ENCODE measurements at places on chromosomes 4 and X.

- DNase-seq, result no peak
These were observed 229.3 kb downstream of the ANKRD50 start for GRCh38 chr4:124483048-124483906.

DNA sequence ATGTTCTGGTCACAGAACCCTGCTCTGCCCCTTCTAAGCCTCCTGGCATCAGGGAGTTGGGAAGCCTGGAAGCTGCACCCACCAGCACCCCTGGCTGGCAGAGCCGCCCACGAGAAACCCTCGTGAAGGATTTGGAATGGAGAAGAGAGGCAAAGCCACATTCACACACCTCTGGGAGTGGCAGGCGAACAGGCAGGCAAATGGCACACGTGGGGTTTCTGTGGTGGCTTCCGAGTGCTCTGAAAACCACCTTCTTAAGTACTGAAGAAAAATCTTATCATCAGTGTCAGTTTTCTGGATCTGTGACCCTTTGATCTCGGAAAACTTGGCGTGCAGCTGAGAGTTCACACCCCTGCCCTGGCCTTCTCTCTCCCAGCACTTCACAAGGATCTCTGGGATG lies 442.2 kb upstream of the FRG1 start:
- no peak for DNase-seq

DNA sequence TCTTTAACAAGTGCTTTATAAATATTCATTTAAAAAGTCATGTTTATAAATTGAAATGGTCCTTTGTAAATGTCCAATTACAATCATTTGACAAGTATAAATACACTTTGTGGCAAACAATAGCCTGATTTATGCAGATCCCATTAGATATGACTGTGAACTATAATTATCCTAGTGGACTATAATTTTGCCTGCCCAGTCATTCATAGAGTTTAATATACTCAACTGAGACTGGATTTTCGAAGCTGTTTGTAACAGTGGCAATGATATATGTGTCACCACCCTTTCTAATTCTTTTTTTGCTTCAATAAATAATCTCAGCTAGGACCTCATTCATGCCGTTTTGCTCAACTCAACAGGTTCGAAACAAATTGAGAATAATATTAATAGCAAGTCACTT lies 732.0 kb downstream of the PCDH18 start:
- no peak for DNase-seq

GRCh38 chrX:74670028-74670427 lies 55.6 kb upstream of the RLIM start:
- DNase-seq, result no peak

DNA sequence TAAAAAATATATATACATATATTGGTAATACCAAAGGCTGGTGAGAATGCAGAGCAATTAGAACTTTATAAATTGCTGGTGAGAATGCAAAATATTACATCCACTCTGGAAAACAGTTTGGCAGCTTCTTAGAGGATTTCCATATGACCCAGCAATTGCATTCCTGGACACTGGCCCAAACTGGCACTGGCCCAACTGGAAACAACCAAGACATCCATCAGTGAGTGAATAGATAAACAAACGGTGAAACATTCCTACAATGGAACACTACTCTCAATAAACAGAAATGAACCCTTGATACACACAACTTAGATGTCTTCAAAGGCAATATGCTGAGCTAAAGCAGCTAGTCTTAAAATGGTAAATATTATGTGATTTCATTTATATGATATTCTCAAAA lies 524.2 kb downstream of the IQCM start:
- no peak for DNase-seq

GRCh38 chr4:81913427-81913879 lies 441.7 kb upstream of the RASGEF1B start:
- DNase-seq, result peak; percentile 28

DNA sequence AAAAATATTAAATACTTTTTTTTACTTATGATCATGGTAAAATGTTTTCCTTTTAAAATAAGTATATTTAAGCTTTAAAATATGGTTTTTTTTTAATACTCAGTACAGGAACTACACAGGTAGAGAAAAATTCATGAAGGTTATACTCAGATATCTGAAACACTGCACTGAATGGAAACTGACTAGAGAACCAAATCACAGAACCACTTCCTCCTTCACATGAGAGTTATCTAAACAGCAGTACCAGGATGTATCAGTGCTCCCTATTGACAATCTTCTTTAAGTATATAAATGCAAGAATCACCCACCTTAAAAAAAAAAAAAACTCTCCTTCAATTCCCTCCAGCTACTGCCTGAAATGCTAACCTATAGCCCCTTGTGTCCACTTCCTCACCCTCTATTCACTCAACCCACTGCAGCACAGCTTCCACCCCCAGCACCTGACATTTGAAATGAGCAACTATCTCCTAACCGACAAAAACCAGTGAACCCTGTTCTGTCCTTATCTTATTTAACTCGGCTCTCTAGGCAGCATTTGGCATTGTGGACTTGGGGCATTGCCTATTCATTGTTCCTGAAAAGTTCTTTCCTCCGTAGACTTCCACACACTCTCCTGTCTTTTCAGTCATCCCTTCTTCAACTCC lies 9.1 kb downstream of the SLC7A3 start:
- no peak for DNase-seq

- no peak for DNase-seq
These were observed 9.6 kb downstream of the BMP15 start for GRCh38 chrX:50920132-50920531.

DNA sequence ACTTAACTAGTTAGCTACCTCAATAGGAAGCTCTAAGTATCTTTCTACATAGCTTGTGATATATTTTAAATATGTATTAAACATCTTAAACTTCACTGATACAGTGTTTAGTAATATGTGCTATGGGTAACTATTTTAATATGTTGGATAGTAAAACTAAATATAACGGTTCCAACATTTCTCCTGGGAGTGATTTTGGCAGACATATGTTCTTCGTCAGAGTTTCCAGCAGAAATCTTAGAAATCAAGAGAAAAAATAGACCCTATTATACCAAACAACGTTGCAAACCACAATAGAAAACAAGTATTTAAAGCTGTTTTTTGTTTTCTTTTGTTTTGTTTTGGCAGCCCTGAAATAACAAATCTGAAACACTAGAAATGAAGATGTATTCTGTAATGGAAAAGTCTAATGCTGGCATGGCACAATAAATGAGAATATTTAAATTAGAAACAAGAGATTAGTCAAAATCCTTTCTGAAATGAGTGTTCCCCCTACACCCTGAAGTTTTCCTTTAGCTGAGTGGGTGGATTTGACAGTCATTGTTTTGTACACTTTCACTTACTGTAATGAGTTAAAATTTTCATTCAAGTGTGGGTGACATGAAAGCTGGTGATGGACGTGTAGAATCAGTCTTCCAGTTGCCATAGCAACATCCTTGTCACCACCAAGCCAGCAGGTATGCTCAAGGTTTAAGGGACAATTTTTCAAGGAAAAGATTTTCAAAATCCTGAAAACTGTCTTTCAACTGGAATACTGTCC lies 233.5 kb downstream of the SCFD2 start:
- no peak for DNase-seq

GRCh38 chr4:2011583-2011982 lies 2.8 kb upstream of the NELFA start:
- DNase-seq, result no peak

DNA sequence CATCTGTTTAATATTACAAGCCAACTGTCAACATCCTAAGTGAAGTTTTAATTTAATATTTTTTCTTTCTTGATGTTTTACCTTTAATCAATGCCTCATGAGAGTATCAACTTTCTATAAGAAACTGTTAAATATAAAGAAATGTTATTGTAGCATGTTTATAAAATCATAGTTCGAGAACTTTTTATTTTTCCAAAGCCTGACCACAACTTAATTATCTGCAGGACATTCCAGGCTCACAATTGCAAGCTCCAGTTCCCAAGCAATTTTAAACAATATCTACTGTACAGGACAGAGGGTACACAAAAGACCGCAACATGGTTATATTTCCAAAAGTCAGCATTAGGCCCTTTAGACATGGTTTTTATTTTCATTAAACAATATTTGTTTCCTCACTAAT lies 20.1 kb downstream of the STX18 start:
- DNase-seq, result no peak

DNA sequence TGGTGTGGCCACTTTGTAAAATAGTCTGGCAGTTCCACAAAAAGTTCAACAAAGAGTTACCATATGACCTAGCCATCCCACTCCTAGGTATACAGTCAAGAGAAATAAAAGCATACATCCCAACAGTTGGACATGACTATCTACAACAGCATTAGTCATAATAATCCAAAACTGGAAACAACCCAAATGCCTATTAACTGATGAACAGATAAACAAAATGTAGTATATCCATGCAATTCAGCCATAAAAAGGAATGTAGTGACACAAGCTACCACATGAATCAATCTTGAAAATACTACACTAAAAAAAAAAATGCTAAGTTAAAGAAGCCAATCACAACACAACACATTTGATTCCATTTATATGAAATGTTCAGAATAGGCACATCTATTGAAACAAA lies 16.1 kb downstream of the MED14 start:
- no peak for DNase-seq

DNA sequence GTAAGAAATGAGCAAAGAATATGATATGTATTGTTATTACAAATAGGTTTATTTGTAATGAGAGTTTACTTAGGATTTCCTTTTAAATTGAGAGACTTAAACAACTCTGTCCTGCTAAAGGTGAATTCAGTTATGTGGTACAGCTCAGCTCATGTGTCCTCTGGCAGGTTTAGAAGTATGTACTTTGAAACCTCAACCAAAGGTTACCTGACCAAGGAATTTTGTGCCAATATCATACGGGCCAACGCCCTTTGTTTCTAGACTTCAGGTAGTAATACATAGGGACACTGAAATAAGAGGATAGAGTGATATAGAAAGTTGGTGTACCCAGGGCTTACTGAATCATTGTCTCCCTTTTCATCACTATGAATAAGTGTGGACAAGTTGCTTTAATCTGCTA lies 25.7 kb downstream of the SLAIN2 start:
- DNase-seq, result no peak

- DNase-seq, result no peak
These were observed 435.7 kb upstream of the FMR1 start for GRCh38 chrX:147476008-147476407.

DNA sequence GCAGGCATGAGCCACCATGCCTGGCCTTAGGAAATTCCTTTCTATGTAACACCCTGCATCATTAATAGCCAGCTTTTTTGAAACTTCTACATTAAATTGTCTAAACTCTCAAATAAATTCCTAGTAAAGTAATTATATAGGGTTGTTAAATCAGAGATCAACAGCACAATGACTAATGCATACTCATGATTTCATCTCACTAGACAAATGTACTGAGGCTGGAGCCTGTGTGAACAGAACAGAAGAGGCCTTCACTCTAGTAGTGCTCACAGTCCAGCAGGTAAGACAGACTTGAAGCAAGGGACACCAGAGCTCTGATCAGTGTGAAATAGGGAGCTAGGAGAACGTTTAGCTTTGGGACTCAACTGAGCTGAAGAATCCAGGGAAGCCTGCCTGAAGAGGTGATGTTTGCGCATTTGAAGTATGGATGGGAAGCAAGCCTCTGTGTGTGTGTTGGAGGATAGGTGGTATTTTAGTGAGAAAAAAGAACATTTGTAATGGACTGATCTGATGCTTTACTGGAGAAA lies 3.9 kb downstream of the ZFP42 start:
- no peak for DNase-seq

DNA sequence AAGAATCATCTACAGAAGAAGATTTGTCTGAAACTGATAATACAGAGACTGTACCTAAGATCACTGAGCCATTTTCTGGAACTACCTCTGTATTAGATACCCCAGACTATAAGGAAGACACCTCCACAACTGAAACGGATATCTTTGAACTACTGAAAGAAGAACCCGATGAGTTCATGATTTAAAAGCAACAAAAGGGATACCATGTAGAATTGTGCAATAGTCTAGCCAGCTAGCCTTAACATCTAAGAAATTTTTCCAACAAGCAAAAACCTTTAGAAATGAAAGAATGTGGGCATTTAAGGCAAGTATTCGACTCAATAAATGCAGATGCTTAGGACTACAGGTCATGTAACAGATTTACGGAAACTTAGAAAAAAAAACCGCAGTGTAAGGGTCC lies 1.3 kb downstream of the CABS1 start:
- no peak for DNase-seq

DNA sequence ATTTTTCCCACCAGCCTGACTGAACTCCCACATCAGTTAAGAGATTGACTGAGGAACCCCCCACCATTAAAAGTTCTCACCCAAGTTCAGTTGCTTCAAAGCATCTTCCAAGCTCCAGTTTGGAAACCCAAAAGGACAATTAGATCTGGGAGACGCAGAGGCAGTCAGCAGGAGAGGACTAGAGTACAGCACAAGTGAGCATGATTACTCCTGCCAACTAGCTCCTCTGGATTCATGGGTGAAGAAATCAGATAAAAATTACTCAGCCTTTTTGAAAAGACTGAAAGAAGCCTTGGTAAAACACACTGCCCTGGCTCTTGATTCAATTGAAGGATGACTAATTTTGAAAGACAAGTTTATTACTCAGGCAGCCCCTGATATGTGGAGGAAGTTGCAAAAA lies 297.5 kb downstream of the ADAM29 start:
- DNase-seq, result no peak

DNA sequence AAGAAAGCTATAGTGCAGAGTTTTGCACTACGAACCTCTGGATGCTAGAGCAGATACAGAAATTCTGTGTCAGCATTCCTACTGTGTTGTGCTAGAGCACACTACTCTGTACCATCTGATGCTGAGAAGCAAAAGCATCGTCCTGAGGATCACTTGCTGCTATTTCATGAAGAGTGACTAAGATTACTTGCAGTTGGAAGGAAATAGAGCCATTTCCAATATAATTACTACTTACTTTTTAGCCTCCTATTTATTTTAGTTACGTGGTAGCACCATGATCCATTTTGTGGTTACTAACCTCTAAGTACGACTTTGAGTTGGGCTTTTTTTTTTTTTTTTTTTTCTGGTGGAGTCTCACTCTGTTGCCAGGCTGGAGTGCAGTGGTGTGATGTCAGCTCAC lies 226.7 kb downstream of the PALLD start:
- DNase-seq, result no peak

Data from activated T-cell treated with anti-CD3 and anti-CD28 coated beads for 1 hour (primary cell).